ENCODE measurements at places on chromosomes 11 and 22.

DNA sequence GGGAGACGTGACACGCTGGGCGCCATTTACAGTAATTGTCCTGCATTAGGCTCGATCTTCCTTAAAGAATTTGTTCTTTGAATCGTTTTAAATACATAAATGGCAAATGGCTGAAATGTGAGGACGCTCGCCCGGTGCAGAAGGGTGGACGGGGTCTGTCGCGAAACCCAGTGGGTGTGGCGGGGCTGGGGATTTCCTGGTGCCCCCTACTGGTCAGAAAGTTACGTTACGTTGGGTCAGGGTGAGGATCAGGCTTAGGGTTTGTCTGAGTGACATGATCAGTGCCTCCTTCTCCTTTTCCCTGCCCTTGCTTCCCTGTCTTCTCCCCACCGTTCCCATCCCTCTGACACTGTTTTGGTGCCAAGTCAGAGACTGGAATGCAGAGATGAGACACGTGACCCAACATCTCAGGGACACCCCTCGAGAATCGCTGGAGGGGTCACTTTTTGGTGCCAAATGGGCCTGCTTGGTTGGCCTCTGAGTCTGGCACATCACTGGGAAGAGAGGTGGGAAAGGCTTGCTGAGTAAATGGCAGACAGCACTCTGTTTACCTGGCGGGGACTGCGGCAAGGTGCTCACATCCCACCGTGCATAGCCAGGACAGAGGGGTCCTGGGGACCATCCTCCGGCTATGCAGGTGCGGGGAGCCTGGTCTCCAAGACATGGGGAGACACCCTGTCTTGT lies 1107.6 kb downstream of the BRD1 start:
- no peak overlapping the region for H3K4me3 ChIP-seq
- no peak for DNase-seq
- no peak overlapping the region for H3K27ac ChIP-seq

DNA sequence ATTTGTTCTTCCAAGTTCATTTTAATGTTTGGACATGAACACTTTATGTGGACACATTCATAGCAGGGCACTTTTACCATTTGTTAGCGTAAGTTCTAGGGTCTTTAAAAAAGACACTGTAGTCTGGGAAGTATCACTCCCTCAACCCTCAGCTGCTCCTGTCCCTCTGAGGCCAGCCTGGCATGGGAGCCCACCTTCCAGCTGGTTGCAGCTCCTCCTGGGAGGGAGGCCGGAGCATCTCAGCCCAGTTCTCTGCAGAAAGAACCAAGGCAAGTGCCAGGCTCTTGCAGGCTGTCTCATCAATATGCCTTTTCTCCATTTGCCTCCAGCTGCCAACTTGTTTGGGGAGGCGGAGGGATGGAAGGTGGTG lies 150.6 kb downstream of the OPCML start:
- DNase-seq = no peak
- H3K36me3 ChIP-seq = no peaks in the 10 kb centered on the region
- H3K27ac ChIP-seq = no peak overlapping the region
- H3K27me3 ChIP-seq = peaks cover 3% of the 10 kb centered on the region

DNA sequence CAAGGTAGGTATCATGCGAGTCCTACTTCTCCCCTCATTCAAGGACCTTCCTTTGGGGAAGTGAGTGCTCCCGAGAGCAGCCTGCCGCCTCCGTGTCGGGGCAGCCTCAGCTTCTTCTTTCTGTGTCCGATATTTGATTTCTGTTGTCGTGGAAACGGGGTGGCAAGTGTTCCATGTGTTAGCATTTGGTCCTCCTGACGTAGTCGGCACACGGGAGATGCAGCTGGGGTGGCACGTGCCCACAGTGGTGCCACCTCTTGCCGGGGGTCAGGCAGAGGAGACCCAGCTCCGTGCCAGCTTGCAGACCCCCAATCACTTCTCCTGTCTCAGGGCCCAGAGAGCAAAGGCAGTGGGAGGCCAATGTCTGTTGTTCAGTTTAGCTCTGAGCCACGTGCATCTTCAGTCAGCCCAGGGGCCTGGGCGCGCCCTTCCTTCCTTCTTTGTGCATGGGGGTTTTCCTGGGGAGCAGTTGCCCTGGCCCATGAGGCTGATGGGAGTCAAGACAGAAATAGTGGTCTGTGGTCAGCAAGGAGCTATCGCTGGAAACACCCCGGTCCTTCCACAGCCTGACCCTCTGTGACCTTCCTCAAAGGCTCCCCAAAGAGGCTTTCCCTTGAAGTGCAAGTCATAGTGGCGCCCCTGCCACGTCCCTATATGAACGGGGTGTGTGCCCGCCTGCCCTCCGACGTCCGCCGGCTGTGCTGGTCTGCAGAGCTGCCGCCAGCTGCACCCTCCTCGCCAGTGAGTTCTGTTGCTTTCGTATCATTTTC lies 44.5 kb downstream of the PARVB start:
- peaks cover 13% of the 10 kb centered on the region for H3K27me3 ChIP-seq
- H3K36me3 ChIP-seq = no peaks in the 10 kb centered on the region
- no peak overlapping the region for H3K27ac ChIP-seq
- DNase-seq = no peak
- H3K4me3 ChIP-seq = no peak overlapping the region

GRCh38 chr11:118105657-118106305 lies 19.0 kb upstream of the SMIM35 start:
- no peak for DNase-seq
- H3K4me1 ChIP-seq = no peaks in the 10 kb centered on the region
- no peak overlapping the region for H3K4me3 ChIP-seq
- H3K36me3 ChIP-seq = no peaks in the 10 kb centered on the region

GRCh38 chr11:8415195-8415594 lies 151.5 kb upstream of the LMO1 start:
- H3K27ac ChIP-seq = no peak overlapping the region
- no peak for DNase-seq
- H3K4me1 ChIP-seq = no peaks in the 10 kb centered on the region

DNA sequence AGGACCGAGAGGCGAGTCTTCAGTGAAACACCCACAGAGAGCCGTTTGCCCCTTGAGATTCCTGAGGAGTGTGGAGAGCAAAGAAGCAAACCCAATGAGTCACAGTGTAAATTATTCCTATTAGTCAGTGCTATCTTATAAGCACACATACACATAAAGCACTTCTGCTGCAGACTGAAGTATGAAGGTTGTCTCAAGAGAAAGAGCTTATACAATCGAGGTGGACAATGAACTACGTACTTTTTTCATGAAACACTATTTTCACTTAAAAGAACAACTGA lies 37.3 kb downstream of the GALNT18 start:
- no peaks in the 10 kb centered on the region for H3K4me1 ChIP-seq
- no peak overlapping the region for H3K4me3 ChIP-seq
- no peaks in the 10 kb centered on the region for H3K27me3 ChIP-seq
- no peak for DNase-seq

GRCh38 chr22:41181349-41182241 lies 23.5 kb upstream of the L3MBTL2 start:
- H3K27me3 ChIP-seq = no peaks in the 10 kb centered on the region
- DNase-seq = no peak
- H3K27ac ChIP-seq = no peak overlapping the region
- no peak overlapping the region for H3K4me3 ChIP-seq
- H3K4me1 ChIP-seq = no peaks in the 10 kb centered on the region

DNA sequence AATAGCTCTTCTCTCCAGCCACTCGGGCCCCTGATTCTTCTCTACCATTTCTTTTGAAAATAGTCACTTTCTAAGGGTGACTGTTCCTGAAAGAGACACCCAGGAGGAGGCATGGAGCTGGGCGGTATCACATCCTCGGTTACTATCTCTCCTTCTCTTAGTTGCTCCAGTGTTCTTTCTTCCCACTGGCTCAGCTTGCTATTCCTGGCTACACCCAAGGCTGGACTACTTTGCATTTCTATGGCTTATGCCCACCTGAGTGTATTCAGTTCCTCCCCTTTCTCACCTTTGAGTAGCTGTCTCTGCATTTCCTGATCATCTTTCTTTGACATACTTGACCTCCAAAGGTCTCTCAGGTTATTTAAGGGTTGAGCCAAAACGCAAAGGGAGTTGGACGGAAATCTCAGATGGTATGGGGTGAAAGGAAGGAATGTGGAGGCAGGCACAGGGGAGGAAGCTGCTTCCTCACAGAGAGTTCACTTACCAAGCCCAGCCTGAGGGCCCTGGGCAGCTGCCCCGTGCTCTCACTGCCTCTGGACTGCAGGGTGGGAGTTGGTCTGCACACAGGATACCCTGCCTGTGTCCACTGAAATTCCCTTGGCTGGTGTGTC lies 155.7 kb downstream of the SNX19 start:
- H3K4me3 ChIP-seq = no peak overlapping the region
- H3K36me3 ChIP-seq = no peaks in the 10 kb centered on the region
- H3K27ac ChIP-seq = no peak overlapping the region
- peaks cover 2% of the 10 kb centered on the region for H3K27me3 ChIP-seq
- no peaks in the 10 kb centered on the region for H3K4me1 ChIP-seq
- no peak for DNase-seq

DNA sequence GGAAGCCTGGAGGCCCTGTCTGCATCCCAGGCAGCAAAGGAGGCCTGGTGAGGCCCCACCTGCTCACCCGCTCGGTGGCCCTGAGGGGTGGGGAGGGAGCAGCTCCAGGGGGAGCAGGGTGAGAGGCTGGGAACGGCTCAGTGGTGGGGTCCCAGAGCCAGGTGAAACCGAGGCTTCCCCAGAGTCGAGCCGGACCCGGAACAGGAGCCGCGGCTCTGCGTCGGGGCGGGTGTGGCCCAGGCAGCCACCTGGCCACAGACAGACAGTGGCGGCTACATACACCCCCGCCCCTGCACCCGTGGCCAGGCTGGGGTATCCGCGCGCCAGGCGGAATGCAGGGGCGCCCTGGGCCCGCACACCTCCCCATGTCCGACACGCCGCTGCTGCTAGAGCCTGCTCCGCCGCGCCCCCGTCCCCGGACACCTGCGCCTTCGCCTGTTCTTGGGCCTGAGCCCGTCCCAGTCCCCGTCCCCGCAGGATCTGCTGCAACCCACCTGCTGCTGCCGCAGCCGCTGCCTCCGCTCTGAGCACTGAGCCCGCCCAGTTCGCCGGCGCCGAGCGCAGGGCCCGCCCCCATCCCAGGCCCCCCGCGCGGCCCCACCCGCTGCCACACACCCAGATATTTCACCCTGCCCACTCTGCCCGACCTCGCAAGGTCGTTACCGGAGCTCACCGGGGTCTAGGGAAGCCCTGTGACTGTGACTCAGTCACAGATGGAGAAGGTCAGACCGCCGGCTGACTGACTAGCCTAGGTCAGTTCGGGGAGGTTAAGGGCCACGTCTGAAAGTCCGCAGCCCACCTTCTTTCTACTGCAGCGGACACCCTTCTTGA lies at the start of gene SLC7A4:
SLC7A4 (minus strand) TSS at position 525 of the 831 bp plus-strand sequence. CDS start 749 bp downstream, outside the sequence.
- no peak for DNase-seq
- H3K36me3 ChIP-seq = no peaks in the 10 kb centered on the region
- peaks cover 23% of the 10 kb centered on the region for H3K27me3 ChIP-seq
- H3K4me1 ChIP-seq = peaks cover 2% of the 10 kb centered on the region

DNA sequence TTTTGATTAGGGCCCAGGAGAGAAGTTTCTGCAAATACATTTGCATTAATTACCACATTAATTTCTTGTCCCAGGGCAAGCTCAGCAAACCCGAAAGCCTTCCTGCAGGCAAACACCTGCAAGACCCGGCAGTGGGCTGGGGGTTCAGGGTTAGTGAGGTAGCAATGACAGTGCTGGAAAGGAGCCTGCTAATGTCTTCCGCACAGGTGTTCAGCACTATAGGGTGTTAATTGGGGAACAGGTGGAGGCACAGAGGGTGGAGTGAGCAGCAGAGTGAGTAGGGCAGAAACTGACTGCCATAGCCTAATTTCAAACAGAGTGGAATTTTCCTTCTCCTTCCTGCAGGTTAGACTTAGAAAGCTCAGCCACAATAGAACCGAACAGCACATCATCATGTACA lies 50.9 kb upstream of the UBASH3B start:
- no peaks in the 10 kb centered on the region for H3K4me1 ChIP-seq
- H3K27me3 ChIP-seq = peaks cover 1% of the 10 kb centered on the region
- no peak overlapping the region for H3K4me3 ChIP-seq
- no peak overlapping the region for H3K27ac ChIP-seq

DNA sequence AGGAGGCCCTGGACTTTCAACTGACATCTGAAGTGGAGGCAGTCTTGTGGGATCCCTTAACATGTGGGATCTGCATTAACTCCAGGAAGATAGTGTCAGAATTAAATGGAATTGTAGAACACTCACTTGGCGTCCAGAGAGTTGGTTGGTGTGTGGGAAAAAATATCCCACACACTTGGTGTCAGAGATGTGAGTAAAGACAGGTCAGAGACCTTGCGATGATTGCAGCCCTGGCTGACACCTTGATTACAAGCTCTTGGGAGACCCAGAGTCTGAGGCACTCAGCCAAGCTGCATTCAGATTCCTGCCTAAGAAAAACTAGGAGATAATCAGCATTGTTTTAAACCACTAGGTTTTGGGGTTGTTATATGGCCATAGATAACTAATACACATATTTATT lies 7.2 kb upstream of the TPCN2 start:
- no peak overlapping the region for H3K4me3 ChIP-seq
- no peak overlapping the region for H3K27ac ChIP-seq
- DNase-seq = no peak

- no peak overlapping the region for H3K27ac ChIP-seq
- no peak overlapping the region for H3K4me3 ChIP-seq
- no peak for DNase-seq
Observed at GRCh38 chr22:27241430-27242321, 559.9 kb downstream of the MN1 start.

DNA sequence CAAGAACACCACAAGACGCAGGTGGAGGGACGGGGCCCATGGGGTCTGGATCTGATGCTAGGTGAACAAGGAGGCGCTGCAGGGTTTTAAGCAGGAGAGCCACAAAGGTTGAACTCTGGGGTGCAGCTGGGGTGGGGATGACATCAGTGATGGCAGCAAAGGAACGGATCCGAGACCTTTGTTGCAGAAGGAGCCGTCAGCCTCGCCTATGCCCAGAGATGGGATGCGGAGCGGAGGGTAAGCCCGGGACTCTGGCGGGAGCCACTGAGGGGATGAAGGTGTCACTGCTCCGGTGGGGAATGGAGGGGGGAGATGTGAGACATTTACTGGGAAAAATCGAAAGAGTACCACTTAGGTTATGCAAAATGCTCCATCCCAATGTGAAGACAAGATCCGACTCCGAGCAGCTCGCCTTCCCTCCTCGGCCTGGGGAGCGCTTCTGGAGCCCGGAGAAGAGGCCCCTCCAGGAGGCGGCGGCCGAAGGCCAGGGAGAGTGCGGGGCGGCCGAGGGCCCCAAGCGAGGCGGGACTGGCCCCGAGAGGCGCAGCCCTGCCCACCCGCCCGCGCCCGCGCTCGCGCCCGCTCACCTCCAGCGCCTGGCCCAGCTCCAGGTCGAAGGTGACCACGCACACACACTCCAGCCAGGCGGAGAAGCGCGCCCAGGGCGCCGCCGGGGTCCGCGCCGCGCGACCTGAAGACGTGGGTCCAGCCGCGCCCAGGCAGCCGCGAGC lies 422 bp downstream of the DENND6B start:
- no peak for DNase-seq
- H3K27ac ChIP-seq = no peak overlapping the region
- no peaks in the 10 kb centered on the region for H3K27me3 ChIP-seq

GRCh38 chr11:1177020-1177770 lies 19.4 kb downstream of the MUC5AC start:
- DNase-seq = no peak
- H3K27ac ChIP-seq = no peak overlapping the region
- H3K4me3 ChIP-seq = no peak overlapping the region
- H3K36me3 ChIP-seq = no peaks in the 10 kb centered on the region
- no peaks in the 10 kb centered on the region for H3K27me3 ChIP-seq
